ENCODE measurements at places on chromosomes 7 and 10.

GRCh38 chr7:76037310-76037709 lies 10.5 kb downstream of the STYXL1 start:
- peak; percentile 76 for DNase-seq

DNA sequence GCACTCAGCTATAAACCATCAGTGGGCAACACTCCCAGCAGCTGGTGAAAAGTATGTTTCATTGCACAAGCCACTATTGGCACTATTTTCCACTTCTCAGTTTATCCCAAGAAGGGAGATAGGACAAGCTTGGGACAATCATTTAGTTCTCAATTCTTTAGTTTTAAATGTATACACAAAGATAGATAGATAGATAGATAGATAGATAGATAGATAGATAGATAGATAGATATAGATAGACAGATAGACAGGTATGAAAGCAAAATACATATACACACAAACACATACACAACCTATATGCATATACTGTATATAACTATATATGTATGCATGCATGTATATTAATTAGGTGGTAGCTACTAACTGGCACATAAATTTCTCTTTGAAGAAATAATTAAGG lies 411.6 kb upstream of the KCND2 start:
- DNase-seq = no peak

GRCh38 chr7:130921391-130922180 lies 187.6 kb upstream of the KLF14 start:
- DNase-seq = no peak

- DNase-seq = peak; percentile 82
Observed at GRCh38 chr10:13440185-13441061, 88.4 kb downstream of the BEND7 start.

DNA sequence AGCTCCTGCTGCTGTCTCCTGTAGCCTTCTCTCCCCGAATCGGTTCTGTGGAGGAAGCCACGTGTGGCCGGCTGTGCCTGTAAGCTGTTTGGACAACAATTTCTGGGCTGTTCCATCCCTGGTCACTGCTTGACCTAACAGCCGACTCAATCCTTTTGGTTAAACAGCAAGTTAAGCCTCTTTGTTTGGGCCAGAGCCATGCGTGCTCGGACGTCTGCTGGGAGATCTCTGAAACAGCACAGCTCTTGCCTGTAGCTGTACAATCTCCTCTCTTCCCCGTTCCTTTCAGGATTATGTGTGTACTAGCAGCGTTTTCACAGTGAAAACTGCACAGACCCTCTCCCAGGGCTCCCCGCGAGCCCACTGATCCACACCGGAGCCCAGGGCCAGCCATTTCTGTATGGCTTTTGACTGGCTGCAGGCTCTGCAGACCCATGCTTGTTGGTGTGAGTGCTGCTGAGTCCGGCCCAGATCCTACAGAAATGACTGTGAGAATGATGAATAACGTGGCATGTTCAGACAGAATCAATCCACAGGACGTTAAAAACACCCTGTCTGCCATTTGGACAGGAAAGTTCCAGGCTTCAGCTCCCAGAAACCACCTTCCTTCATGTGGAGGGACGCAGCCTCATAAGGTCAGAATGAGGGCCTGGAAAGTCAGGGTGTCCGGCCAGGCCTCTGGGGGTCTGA lies 428.6 kb upstream of the ADARB2 start:
- no peak for DNase-seq

DNA sequence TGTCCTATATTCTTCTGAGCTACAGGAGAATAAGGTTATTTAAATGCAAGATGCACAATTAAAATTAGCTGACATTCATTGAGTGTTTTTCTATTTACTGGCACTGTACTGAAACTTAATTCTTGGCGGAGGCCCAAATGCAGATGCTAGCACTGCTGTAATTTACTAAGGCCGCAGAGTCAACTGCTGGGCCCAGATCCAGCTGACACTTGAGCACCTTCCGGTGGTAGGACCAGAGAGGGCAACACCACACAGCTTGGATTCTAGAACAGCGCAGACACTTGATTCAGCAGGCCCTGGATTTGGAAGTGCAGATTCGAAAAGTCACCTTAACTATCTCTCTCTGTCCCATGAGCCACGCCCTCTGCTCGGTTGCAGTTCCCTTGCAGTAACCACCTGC lies 228.6 kb upstream of the TMEM72 start:
- no peak for DNase-seq

DNA sequence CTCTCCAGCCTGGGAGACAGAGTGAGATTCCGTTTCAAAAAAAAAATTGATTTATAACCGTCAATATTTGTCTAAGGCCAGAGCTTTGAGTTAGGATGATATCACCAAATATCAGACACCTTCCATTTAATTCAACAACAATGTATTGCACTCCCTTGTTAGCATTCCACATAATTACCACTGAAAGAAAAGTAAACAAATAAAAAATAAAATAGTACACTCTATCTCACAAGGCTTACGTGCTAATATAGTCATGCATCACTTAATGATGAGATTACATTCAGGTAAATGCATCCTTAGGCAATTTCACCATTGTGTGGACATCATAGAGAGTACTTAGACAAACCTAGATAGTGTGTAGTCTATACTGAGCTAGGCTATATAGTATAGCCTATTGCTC lies 127.6 kb upstream of the RHOBTB1 start:
- no peak for DNase-seq

DNA sequence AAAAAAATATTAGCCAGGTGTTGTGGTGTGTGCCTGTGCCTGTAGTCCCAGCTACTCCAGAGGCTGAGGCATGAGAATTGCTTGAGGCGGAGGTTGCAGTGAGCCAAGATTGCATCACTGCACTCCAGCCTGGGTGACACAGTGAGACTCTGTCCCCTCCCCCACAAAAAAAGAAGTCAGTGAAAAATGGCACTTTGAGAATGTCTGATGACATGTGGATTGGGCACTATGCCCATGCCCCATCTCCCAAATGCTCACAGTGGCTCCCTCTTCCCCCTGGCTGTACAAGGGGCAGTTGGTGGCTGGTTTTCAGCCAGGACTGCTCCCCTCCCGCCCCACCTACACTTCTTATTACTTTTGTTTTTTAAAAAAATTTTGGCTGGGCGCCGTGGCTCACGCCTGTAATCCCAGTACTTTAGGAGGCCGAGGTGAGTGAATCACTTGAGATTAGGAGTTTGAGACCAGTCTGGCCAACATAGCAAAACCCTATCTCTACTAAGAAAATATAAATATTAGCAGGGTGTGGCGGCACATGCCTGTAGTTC lies 26.1 kb downstream of the IL15RA start:
- DNase-seq = no peak

GRCh38 chr7:68143345-68143744 lies 1146.7 kb downstream of the TYW1 start:
- no peak for DNase-seq

DNA sequence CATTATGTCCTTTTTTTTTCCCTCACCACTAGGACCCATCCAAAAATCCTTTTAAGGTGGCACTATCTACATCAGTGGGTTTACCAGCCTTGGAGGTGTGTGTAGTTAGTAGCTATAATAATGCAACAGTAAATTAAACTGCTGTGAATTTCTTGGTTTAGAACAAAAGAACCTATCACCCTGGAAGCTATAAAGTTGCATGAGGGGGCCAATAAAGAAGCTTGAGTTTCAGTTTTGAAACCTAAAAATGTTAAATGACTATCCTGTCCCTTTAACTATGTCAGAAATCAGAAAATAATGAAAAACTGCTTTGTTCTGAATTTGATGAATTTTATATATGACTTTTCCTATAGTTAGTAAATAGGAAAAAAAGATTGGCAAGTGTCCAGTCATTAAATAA lies 80.2 kb downstream of the POLL start:
- DNase-seq = no peak

GRCh38 chr10:7635408-7636125 lies 31.2 kb downstream of the ITIH5 start:
- DNase-seq = no peak

DNA sequence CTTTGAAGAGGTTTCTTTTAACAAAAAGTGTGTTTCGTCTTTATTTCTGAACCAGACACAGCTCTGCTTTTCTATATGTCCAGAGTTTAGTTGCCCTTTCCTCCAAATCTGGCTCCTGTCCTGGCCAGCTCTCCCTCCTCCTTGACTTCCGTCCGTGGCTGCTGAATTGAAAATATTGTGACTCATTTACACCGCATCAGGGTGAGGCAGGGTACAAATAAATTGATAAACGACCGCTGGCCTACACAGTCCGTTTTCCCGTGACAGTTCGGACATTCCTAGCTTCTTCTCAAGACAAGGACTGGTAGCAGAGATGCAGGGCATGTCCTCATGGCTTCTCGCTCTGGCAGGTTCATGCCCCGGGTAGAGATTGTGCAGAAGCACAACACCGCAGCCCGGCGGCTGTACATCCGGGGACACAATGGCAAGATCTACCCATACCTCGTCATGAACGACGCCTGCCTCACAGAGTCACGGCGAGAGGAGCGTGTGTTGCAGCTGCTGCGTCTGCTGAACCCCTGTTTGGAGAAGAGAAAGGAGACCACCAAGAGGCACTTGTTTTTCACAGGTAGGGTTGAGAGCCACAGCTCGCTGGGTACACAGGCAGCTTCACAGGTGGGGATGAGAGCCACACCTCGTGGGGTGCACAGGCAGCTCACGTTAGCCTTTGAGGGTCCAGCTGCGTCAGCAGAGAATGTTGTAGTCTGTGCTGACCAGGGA lies 126.6 kb downstream of the TRRAP start:
- no peak for DNase-seq

- no peak for DNase-seq
Observed at GRCh38 chr7:22694597-22695207, 32.3 kb upstream of the IL6 start.

- DNase-seq = no peak
Observed at GRCh38 chr7:98054585-98054984, 52.1 kb upstream of the LMTK2 start.

DNA sequence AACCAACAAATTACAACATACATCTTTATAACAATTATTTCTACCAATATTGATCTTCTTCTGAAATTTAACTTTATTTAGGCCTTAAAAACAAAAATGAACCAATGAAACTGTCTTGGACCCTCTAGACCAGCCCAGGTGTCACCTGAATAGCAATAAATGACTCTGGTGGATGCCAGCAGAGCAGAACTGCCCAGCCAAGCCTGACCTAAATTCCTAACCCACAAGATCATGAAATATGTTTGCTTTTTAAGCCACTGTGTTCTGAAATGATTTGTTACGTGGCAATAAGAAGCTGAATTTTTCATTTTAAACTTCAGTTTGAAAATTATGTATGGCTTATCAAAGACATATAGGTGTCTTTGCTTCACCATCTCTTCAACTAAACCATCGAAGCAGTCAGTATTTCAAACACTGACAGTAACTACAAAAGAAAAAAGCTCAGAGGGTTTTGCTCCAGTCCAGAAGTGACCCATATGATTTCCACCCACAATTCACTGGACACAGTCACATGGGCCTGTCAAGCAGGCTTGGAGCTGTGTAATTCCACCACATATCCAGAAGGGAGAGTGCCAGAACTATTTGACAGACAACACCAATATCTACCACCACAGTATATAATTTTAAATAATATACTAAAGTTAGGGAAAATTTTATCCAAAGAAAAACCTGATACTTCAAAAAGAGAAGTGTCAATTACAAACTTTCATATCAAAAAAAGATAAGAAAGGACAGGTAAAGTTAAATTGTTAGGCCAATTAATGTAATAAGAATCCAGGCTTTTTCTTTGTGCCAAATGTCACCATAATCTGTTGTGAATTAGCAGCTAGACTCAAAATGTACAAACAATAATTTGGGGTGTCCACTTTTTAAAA lies 94.5 kb downstream of the KMT2C start:
- DNase-seq = peak; percentile 66

DNA sequence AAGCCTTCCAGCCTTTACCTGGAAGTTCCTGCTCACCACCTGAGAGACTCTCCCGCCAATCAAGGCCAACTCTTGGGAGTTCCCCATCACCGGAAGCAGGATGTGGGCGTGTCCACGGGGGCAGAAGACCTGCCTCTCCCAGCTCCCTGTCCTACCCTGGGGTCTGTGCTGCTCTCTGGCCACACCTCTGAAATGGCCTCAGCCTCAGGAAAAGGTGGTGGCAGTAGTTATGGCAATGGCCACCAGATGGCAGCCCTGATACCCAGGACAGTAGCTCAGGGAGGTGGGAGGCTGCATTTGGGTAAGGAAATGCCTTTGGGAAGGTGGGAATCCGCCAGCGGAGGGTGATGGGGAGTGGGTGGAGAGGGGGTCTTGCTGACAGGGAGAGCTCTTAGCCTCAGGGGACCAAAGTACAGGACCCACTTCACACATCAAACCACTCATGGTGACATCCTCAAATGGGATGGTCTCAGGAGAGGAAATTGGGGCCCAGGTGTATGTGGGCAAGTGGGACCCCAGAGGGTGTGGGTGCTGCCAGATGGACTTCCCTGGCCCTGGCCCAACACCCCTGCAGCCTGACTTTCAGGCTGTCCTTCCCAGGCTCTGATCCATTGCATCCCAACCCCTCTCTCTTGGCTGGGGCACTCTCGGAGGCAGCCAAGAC lies 33.9 kb downstream of the KAZALD1 start:
- DNase-seq = peak; percentile 75

DNA sequence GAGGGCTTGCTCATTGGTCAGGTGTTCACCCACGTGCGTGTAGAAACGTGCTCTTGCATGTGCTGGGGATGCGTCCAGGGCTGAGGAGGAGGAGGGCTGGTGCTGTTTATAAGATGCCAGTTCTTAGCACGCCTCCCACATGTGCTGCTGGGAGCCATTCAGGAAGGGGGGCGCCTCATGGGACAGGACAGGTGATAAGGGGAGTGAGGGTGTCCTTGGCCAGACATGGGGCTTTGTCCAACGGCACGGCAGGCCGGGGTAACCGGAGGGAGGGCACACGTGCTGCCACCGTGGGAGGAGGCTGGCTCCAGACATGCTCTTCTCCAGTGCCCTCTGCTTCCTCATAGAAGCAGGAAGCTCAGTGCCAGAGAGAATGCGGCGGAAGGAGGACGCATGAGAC lies 150.0 kb downstream of the ZMYND11 start:
- DNase-seq = no peak

DNA sequence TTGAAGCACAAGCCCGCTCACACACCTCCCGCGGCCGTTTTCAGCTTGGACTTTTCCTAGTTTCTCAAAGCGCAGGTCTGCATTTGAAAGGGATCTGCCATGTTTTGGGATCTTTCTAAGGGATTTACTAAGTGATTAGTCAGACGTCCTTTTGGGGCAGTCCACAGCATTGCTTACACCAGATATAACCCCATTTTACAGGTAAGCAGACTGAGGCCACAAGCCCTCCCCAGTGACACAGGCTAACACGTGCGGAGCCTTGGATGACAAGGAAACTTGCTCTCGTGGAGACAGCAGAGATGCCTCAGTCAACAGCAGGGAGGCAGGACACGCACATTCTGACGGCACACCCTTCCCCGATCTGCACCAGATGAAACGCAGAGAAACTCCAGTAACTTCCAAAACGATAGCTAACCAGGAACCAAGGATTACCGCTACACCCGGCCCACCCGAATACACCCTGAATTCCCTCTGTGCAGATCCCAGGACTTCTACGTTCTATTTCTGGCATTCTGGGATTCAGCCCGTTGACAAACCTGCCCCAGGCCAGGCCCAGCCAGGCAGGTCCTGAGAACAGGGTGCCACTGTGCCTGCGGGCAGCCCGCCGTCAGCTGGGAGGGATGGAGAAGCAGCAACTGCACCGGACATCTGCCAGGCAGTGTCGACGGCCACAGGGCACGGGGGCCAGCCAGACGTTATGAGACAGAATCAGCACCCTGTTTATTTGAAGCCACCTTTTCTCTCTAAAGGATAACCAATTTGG lies 27.9 kb downstream of the FOXL3 start:
- DNase-seq = no peak

- no peak for DNase-seq
Observed at GRCh38 chr7:154997840-154998370, 5.0 kb downstream of the PAXIP1 start.
